ENCODE measurements at places on chromosomes 1 and 21.
A peak's percentile ranks its signal among the peaks of the same experiment; 100 is the strongest.

DNA sequence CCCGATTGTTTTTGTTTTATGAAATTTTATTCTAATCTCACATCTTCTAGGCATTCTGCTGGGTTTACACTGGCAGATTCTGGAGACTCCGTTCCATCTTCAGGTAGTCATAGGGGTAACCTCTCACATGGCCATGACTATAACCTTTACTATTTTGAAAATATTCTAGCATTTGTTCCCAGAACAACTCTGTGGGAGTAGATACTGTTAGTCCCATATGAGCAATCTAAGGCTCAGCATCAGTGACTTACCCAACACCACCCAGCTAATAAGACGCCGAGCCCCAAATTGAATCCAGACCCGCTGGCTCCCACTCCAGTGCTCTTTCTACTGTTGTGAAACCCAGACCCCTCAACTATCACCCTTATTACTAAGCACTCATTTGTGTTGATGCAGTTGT, 9.8 kb downstream of the ADAMTS4 start:
- DNase-seq: no peak

GRCh38 chr1:95122151-95122697, 5.1 kb downstream of the TLCD4 start:
- no peak for DNase-seq

DNA sequence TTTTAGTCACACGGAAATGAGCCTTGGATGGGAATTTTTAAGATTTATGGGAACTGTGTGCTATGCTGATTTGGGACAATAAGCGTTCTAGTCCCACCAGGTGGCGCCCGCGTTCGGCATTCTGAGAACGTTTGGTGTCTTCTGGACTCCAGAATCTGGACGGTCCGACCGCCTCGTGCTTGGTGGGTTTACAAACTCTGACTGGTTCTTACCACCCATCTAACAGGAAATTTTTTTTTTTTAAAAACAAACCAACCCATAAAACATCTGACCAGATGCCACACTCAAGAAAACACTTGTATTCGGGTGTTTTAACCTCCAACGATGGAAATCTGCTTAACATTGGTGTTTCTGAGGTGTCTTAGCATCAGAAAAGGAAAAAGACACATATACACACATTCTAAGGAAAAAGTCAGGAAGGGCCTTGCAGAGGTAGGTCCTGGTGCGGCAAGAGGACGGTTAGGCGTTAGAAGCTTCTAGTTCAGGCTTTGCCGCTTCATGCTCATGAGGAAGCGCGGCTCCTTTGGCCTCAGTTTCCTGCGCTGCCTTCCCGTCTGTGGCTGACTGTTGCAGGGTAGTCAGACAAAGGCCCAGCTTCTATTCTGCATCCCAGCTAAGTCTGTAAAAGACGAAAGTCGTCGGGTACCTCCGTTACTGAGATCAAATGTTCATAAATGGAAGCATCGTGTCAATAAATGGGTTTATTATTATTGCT, 814 bp upstream of the DYRK3 start:
- peak; percentile 61 for DNase-seq

GRCh38 chr1:119611701-119612113, 36.4 kb downstream of the ZNF697 start:
- DNase-seq: peak; percentile 70

GRCh38 chr1:221667504-221667903, 74.4 kb downstream of the DUSP10 start:
- no peak for DNase-seq

DNA sequence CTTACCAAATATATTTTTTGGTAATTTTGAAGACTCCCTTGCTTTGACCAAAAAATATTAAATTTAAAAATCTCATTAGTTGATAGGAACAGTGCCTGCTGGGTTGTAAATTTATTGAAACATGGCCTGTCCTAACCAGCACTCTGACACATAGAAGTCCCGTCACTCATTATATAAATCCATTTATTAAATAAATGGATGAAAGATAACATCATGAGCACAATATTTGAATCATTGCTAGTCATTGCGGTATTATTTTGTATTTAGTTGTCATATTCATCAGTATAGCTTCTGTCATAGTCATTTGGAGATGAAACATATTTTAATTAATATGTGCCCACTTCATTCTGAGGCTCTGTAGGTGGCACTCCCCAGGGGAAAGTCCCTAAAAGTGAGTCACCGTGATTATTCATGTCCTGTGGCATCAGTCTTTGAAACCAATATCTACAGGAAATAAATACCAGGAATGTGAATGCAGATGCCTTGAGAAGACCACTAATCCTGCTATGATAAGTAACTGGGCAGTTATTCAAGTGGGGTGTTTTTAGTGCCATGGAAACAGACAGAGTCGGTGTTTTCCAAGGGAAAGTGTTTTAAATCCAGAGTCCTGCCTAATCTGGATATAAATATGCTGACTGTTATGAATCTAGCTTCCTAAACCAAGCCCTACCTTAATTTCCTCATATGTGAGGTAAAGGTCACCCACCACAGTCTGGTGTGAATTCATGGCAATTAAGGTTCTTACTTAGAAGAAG, 302.0 kb downstream of the DUSP10 start:
- DNase-seq: peak; percentile 39

DNA sequence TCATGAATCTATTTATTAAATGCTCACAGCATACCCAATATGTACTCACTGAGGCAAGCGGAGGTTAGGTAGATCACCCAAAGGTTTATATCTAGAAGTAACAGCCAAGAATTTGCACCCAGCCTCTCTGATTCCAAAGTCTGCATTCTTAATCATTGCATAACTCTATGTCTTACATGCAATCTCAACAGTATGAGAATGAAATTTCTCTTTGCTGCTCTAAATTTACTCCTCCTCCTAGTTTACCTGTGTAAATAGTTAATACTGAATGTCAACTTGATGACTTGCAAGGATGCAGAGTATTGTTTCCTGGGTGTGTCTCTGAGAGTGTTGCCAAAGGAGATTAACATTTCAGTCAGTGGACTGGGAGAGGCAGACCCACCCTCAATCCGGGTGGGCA, 840.6 kb downstream of the BRINP3 start:
- no peak for DNase-seq

DNA sequence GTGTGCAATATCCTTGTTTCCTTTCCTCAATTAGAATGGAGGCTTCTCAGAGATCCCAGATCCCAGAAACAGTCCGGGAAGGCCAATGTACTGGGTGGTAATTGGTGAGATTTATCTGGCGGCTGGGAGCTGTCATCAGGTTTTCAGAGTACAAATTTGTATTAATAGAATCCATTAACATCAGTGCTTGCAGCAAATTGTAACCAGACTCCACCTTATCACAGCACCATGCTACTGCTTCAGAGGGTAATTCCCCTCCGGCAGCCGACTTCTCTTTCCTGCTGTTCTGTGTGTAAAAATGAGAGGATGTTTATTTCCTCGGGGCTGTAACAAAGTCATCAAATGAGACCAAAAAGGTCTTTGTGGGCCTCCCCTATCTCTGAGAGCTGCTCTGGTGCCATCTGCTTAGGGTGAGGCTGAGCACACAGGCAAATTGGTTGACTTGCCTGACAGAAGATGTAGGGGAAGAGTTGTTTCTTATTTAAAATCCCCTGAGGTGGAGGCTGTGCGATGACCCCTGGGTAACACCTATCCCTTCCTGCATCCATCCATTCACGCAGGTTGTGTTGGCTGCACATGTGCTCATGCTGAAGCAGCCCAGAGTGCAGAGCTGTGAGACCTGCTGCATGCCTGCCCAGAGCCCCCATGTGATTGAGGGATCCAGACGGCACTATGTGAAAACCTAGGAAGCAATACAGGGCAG, 19.2 kb downstream of the NFASC start:
- no peak for DNase-seq

DNA sequence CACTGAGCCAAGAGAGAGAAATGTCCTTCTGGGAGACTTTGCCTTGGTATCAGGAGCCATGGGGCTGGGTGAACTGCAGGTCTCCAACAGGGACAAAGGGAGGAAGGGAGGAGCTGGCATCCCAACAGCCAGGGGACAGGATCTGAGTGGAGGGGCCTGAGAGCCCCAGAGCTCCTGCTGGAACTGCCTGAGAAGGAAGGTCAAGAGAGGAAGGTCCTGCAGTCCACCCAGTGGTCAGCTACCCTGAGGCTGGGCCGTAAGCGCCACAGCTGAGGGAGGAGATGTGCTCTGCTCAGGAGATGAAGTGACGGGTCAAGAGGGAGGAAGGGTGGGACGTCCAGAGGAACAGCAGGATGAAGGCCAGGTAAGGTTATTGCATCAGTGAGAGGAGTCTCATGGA, 7.5 kb upstream of the CLEC20A start:
- no peak for DNase-seq

DNA sequence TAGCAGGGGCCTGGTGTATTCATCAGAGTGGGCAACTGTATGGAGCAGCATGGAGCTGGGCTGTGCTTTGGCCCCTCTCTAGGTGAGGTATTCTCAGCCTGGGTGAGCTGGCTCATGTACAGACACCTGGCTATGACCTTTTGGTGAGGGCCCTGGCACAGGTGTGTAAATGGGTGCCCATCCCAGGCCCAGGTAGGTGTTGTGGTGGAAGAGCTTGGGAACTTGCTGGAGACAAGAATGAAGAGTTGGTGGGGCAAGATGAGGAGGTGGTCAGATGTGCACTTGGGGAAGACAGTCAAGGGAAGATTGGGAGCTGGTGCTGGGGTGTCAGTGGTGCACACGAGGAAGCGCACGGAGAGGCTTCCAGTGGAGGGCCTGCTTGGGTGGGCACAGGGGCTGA, 95.5 kb downstream of the TRIM11 start:
- DNase-seq: no peak

GRCh38 chr1:59156051-59156450, 140.8 kb upstream of the FGGY start:
- DNase-seq: no peak

DNA sequence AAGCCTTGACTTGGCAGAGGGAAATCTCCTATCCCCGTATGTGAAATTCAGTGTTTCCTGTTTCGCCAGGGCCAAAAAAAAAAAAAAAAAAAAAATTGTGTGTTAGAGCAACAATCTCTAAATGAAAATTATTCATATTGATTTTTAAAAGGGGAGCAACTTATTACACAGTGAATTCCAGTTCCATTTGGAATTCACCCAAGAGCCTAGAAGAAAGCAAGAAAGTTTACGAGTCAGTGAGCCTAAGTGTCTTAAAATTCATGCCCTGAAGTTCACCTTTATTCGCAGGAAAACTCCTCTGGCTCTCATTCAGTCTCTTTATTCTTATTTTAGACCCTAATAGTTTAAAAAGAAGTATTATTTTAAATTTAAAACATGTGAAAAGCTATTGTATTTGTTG, 42.1 kb upstream of the HUNK start:
- no peak for DNase-seq

DNA sequence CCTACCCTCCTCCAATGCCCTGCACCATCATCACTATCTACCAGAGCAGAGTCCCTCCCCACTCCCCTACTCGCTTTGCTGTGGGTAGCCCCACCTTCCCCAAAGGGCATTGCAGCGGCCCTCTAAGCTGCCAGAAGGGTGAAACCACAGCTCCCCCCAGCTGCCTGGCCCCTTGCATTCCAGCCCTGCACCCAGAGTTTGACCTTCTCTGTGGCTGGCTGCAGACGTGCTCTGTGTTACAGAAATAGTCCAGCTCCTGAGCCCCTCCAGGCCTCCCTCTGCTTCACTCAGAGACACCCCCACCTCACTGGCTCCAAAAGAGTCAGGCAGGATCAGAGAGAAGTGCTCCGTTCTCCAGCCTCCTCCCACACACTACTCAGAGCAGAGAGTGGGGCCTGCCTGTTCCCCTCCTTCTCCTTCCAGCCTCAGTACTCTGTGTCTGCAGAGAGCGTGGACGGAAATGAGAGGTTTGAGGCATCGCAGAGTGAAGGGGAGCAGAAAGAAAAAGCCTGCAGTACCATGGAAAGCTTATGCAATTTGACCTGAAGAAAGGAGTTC, 63.2 kb downstream of the PLEKHA6 start:
- DNase-seq: no peak

GRCh38 chr1:234915924-234916675, 212.5 kb downstream of the TOMM20 start:
- DNase-seq: no peak

DNA sequence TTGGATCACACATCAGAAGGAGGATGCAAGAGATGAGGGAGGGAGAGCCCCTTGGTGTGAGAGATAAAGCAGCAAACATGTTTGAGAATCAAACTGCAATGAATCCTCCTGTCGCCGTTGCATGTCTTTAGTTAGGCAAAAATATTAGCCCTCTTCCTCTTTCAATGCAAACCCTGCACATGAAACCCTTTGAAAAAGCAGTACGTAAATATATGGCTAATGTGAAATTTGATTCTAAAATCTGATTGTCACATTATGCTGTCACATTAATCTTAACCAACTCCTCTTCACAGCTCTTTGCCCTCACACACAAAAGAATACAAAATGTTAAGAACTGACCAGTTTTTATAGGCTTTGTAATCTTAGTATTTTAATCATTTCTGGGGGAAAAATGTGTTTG, 63.4 kb downstream of the WDR64 start:
- no peak for DNase-seq

DNA sequence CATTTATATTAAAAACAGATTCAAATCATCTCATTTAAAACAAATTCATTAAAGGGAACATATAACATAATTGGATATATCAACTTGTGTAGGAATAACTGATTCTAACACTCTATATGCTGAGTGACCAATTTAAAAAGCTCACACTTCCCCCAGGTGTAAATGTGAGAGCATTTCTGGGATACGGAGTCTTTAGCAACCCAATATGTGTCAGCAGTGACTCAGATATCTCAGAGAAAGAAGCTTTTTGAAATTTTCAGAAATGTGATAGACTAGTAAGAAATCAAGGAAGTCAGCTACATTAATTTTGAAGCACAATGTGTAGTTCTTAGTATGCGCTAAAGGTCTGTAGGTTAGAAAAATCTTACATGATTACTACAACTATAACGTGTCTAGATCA, 87.9 kb upstream of the SERTAD4 start:
- DNase-seq: no peak

DNA sequence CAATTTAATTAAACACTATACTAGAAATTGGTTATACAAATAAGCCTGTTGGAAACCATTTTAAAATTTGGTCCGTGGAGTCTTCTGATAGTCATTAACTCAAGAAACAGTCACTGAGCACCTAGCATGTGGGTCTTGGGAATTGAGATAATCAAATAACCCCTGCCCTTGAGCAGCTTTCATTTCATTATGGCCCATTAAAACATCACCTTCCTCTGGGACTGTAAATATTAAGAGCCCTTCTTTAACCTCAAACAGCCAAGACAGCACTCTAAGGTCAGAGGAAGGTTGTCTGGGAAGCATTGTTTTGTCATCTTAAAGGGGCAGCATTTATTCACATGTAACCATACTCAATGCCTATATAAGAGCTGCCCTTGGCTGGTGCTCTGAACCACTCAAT, 610.3 kb upstream of the USP24 start:
- DNase-seq: no peak

DNA sequence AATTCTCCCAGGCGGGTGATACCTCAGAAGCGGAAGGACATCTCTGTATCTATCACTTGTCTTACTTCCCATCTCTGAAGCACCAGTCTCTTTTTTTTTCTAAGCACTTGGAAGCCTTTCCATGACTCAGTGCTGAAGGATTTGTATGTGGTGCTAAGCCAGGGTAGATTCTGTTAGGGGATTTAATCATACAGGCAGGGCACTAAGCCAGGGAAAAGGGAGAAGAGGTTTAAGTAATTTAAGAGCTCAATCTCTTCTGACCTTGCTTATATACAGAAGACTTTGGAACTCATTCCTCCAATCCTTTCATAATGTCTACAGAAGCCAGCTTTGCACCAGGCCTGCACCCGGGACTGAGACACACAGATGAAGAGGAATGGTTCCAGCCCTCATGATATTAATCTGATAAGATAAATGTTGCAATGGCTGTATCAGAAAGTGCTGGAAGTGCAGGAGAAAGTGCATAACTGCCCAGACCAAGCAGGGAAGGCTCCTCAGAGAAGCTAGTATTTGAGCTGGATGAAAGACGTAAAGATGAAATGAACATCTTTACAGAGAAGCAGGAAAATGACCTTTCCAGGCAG, 11.0 kb downstream of the FAM163A start:
- DNase-seq: no peak

All from stimulated activated CD4-positive, alpha-beta T cell treated with anti-CD3 and anti-CD28 coated beads, Interleukin-15, amount 100 ng/mL, for 48 hours (primary cell).